ENCODE measurements at places on chromosomes 6 and 20.

DNA sequence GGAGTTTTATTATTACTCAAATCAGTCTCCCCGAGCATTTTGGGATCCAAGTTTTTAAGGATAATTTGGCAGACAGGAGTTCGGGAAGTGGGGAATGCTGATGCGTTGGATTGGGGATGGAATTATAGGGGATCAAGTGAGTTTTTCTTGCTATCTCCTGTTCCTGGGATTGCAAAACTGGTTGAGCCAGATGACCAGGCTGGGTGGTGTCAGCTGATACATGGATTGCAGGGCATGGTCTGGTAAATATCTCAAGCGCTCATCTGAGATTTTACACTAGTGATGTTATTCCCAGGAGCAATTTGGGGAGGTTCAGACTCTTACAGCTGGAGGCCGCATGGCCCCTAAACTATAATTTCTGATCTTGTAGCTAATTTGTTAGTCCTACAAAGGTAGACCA is 54.7 kb downstream of the ENPP1 start:
- DNase-seq = no peak

GRCh38 chr6:335572-335971 is 43.3 kb downstream of the DUSP22 start:
- no peak for DNase-seq

GRCh38 chr20:34628026-34628425 is 48.9 kb downstream of the PIGU start:
- DNase-seq = no peak

DNA sequence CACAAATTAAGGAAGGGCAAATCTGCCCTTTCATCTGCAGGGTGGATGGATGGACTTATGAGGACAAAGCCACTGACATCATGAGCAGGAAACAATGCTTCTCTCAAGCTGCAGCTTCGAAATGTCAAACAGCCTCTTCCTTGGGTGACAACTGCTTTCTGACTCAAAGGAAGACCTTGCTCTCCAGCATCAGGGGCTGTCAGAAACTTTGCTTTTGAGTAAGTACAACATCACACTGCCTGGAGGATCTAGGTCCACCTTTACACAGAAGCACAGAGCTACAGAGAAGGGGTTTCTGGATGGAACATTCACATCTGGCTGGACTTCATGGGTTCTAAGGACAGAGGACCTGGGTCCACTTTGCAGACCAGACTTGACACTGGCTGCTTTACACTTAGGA is 5.9 kb downstream of the CST1 start:
- DNase-seq = no peak

GRCh38 chr6:33314943-33315792 is 1.3 kb upstream of the TAPBP start:
- no peak for DNase-seq

DNA sequence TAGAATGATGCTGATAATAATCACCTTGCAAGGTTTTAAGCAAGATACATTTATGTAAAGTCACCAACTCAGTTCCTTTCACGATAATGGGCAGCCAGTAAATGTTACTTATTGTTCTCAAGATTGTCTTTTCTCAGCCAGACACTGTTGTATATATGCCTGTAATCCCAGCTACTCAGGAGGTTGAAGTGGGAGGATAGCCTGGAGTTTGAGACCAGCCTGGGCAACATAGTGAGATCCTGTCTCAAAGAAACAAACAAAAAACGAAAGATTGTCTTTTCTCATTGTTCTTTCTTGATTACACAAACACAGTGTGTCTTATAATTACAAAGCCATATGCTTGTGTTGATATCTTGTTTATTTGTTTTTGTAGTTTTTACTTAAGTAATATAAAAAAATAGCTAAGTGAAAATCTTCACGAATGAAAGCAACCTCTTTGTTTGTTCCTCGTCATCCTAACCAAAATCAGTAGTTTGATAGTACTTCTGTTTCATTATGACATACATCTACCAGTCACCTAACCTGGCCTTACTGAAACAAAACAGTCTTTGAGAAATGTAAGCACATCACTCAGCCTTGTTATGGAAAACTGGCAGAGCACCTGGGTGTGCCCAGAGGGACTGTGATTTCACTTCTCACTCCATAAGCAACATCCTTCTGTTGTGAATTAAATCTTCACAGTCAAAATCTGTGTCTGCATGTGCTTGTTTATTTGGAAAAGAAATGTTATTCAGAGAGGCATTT is 436.2 kb upstream of the SOX4 start:
- no peak for DNase-seq

DNA sequence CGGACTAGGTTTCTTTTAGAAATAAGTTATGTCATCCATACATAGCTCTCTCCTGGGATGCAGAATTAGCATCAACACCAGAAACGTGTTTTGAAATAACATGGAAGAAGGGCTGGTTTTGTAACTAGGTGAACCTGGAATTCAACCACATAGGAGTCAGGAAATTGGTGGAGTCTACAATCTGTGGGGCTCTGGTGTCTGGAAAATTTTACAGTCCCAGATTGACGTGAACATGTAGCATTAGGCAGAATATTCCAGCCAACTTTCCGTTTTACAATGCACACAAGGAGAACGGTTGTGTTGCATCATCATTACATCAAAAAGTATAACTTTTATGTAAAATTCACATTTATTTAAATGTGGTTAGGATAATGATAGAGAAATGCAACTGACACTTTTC is 1.9 kb downstream of the KCNQ5 start:
- no peak for DNase-seq

DNA sequence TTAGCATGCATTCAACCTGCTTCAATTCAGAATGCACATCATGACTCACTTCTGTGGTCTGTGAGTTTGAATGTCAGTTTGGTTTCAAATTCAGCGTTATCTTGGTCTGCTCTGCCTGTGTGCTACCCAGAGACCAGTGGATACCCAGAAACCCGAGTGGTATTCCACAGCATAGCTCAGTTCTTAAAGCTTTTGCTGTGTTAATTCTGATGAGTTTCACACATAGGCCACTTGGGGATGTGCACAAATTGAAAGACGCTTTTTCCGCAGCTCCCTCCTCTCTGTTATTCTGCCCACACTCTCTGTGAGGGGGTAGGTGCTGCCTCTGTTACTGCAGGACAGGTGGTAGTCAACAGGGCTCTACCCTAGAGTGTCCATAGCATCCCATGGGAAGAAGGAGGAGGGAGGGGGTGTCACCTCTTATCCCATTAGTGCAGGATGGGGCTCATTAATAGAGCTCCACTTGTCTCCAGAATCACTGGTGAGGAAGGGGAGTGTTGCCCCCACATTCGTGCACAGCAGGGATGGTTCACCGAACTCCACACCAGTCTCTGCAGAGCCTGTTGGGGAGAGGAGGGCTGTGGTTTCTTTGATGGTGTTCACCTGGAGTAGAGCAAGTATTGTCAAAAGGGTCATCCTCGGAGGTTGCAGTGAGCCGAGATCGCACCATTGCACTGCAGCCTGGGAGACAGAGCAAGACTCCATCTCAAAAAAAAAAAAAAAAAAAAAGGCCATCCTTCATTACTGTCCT is 29.2 kb upstream of the SDCBP2 start:
- DNase-seq = peak; percentile 84

DNA sequence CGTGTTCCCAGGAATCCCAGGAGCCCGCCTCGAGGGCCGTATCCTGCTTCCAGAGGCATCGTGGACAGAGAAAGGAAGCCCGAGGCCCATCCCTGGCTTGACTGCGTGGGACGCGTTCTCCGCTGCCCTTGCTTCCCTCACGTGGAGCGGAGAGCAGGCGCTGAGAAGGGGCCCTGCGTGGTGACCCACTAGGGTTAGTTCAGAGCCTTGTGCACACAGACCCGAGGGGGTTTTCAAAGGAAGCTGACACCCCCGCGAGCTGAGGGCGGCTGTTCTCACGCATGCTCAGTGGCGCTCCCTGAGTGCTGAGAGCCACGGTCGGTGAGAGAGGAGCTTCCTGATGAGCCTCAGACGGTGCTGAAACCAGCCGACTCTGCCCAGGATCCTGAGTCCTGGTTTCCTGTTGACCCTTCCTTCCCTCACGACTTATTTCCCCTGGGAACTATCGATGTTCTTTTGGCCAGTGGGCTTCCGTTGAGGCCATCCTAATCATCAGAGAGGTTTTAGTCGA is 28.9 kb upstream of the CCR6 start:
- no peak for DNase-seq

- no peak for DNase-seq
These were observed 11.0 kb upstream of the HIVEP1 start for GRCh38 chr6:12001004-12001705.

DNA sequence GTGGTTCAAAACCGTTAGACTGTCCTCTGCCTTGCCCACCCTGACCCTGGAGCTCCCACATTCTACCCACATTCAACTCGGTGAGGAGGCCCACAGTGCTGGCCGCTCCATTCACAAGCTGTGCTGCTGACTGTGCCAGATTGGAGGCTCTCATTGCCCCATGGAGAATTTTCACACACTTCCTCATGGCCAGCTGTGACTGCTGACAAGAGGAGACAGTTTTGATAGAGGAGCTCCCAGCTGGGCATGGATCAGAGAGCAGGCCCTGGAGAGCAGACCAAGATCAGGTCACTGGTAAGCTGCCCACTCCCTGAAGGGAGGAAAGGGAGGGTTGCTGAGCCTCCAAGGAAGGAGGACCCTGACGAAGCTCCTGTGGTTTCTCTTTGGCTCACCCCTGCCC is 246.1 kb upstream of the RIN2 start:
- DNase-seq = no peak

DNA sequence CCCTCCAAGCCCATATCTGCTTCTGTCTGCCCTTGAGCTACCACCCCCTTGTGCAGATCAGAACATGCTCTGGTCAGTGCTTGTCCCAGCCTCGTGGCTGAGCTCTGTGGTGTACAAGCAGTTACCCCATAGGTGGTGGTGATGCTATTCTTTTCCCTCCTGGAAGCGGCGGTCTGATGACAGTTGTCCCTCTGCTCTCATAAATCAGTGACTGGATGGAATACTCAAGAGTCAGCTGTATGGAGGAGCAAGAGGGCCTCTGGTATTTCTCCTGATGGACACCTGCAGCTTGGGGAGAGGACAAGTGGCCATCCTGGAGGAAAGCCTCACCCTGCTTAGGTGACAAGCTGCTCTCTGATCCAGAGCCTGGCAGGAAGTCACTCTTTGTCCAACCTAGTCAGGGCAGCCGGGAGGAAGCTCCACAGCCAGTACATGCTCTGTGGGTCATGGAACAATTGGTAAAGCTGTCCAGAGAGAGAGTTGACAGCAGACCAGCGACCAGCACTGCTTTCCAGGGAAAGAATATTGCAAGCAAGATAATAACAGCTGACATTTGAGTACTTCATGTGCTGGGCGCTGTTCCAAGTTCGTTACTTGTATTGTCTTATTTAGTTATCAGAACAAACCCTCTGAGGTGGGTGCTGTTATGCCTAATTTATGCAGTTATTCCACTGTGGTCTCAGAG is 47.1 kb downstream of the SCAND1 start:
- DNase-seq = no peak

DNA sequence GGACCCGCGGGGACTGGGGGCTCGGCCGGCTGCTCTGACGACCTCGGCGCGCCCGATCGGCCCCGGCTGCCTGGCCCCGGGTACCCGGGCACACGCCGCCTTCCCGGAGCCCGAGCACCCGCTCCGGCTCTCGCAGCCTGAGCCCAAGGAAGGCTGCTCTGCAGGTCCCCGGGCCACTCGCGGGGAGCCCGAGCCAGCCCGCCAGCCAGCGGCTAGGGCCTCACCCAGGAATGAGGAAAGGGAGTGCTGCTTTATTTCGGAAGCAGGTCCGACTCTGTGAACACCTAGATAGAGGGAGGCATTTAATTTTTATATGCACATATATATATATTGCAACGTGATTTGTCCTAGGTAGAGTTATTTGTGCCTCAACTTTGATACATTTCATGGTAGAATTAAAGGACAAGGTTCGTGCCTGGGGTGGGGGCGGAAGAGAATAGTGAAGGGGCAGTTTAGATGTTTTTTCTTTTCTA is 15.5 kb downstream of the FOXA2 start:
- DNase-seq = no peak

GRCh38 chr6:31193206-31193605 is 22.7 kb upstream of the POU5F1 start:
- DNase-seq = no peak
